Stimulated activated CD4-positive, alpha-beta T cell treated with anti-CD3 and anti-CD28 coated beads, Interleukin-1b, Interleukin-23, amount 100 ng/mL, for 4 hours (primary cell): ENCODE measurements at places on chromosomes 12 and 14.

- no peak for DNase-seq
These were observed 122.5 kb upstream of the MAX start for GRCh38 chr14:65224799-65225198.

DNA sequence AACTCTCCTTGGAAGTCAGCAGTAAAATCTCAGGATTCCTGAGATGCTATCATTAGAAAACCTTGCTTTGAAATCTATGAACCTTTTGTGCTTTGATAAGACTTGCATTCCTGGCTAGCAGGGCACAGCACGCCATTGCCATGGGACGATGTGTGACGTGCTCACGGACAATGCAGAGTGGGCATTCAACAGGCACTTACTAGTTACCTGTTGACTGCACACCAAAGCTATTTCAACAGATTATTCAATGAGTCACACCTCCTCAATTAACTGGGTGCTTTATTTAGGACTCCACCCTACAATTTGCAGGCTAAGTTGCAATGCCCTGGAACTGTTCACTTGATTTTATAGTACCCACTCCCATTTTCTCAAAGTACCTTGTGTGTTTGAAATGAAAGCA, 11.3 kb downstream of the NOS1 start:
- DNase-seq, result no peak

DNA sequence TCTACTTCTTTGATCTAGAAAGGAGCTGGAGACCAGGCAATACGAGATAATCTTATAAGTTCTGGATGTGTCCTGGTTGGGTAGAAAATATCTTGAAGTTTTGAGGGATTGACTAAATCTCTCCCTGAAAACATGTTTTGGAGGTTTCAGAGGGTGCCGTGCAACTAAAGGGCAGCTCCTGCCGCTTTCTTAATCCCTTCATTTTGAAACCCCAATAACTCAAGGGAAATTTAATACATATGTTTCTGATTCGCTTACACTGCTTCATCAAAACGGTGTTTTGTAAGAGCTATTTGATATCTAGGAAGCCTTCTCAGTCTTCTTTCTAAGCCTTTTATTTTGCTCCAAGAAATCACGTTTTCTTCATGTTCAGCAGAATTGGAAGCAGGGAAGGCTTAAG, 129.0 kb downstream of the ASCL1 start:
- DNase-seq, result no peak

GRCh38 chr12:101527682-101528081, 52.5 kb downstream of the SPIC start:
- DNase-seq, result no peak

GRCh38 chr14:74647061-74647677, 35.1 kb upstream of the LTBP2 start:
- DNase-seq, result no peak
